ACHN (cell line): ENCODE measurements at places on chromosomes 11 and 22.
A peak's percentile ranks its signal among the peaks of the same experiment; 100 is the strongest.

GRCh38 chr22:38023045-38023444, 34.2 kb upstream of the PICK1 start:
- no peak for DNase-seq

DNA sequence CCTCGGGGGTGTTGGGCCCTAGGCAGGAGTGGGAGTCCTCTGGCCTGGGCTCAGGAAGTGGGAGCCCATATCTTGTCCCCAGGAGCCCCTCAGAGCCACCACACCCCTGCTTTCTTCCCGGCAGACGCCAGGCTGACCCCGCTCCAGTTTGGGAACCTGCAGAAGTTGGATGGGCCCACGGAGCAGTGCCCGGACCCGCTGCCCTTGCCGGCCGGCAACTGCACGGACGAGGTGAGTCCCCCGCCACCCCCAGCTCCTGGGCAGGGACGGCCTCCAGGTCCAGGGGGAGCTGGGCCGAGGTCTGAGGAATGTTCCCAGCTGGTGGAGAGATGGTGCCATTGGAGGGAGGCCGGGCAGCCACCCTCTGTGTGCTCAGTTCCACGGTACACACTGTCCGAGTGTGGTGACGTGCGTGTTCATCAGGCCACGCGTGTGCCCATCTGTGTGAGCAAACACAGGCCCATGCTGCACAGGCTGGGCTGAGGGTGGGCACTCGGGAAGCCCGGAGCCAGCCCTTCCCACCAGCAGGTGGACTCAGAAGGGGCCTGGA, 4.8 kb downstream of the MUC5B start:
- DNase-seq, result no peak

GRCh38 chr11:45614196-45614828, 51.1 kb downstream of the CHST1 start:
- no peak for DNase-seq

GRCh38 chr11:46345131-46345597, 2.1 kb upstream of the DGKZ start:
- no peak for DNase-seq

GRCh38 chr11:76194872-76195668, 11.2 kb downstream of the WNT11 start:
- DNase-seq, result no peak

- DNase-seq, result peak; percentile 97
These were observed 38.3 kb upstream of the TFIP11 start for GRCh38 chr22:26550498-26551033.

DNA sequence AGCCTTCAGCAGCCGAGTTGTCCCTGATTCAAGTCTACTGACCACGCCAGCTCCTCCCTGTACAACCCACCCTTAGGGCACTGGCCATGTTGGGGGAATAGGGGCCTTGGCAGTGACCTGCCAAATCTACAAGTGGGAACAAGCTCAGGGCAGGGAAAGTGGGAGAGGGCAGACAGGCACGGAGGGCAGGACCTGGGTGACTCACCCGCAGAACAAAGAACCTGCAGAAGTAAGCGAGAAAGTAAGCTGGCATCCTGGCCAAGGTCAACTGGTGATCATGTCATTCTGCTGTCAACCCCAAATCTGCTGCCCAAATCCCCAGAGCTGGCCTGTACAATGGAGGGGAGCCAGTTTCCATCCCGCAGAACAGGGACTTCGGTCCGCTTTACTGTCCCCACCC, 7.9 kb upstream of the SCGB1A1 start:
- no peak for DNase-seq

DNA sequence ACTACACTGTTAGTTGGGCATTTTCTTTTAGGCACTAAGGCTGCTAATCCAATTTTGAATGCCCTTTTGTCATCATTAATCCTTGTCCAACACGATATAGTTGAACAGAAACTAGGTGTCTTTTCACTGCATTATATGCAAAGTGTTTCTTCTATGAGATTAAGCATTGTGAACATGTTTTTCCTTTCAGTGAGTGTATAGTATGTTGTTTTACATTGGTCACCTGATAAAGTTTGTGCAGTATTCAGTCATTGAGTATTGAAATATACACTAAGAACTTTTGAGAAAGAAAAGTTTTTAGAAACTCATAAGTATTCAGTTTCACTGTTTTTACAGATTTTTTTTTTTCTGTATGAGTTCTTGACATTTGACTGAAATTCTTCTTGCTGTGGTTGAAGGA, 59.0 kb downstream of the ZC3H12C start:
- no peak for DNase-seq

DNA sequence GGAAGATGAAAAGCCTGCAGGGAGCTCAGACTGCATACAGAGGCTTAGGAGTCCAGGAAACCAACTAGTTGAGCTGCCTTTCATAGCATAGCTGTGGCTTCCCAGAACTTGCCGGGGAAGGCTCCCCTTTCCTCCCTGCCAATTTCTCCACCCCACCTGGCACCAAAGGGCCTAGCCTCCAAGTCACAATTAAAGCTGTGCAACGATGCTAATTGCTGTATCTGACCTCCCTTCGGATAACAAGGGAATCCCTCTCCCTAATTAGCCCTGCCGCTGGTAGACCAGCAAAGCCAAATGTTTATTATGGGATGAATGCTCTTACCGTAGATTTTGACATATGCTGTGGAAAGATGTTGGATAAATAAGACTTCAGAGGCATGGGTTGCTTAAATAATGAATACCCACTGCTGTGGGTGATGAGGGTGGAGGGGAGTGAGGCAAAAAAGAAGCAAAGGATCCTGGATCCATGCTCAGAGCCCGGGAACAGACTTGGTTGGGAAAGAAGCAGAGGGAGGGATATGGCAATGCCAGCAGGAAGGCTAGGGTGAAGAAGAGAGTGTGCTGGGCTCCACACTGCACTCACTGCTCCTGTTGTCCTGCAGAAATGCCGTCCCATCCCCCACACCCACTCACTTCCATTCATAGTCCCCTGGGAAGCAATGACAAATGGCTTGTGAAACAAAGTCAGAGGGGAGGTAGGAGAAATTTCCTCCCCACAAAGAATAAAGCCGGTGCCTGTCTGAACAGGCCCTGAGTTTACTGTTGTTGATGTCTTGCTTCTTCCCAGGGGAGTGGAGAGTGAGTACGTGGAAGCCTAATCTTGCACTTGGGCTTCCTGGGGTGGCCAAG, 608.1 kb upstream of the CADM1 start:
- DNase-seq, result no peak

GRCh38 chr11:96753997-96754396, 364.2 kb downstream of the JRKL start:
- DNase-seq, result no peak

GRCh38 chr22:49197505-49197904, 630.2 kb downstream of the BRD1 start:
- no peak for DNase-seq

DNA sequence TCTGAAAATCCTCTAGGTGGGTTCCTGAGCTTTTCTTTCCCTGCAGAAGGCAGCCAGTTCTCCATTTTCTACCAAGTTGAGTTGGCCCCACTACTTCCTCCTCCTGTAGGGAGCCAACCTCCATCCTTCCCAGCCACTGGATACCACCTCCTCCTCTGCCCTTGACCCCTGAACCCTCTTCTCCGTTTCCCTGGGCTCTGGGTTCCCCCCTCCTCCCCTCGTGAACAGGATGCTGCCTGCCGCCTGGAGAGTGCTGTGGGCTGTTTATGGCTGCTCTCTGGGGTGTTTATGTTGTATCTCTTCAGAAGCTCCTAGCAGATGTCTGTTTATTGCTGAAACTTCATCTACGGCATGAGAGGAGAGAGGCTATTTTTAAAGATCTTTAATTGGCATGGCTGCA, 8.6 kb downstream of the MICAL2 start:
- DNase-seq, result no peak

DNA sequence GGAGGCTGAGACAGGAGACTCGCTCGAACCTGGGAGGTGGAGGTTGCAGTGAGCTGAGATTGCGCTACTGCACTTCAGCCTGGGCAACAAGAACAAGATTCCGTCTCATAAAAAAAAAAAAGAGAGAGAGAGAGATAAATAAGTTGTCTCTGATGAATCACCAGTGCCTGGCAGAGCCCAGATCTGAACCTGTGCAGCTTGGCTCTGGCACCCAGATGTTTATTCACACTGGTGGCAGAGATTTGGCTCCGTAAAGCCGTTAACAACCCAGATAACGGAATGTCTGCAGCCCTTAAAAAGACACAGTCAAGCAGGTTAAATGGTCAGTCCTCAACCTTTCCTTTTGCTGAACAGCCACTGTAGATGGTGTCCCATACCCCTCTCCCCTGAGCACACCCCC, 33.5 kb upstream of the RTL6 start:
- no peak for DNase-seq

- no peak for DNase-seq
These were observed 6.0 kb downstream of the CASTOR1 start for GRCh38 chr22:30283342-30283741.

DNA sequence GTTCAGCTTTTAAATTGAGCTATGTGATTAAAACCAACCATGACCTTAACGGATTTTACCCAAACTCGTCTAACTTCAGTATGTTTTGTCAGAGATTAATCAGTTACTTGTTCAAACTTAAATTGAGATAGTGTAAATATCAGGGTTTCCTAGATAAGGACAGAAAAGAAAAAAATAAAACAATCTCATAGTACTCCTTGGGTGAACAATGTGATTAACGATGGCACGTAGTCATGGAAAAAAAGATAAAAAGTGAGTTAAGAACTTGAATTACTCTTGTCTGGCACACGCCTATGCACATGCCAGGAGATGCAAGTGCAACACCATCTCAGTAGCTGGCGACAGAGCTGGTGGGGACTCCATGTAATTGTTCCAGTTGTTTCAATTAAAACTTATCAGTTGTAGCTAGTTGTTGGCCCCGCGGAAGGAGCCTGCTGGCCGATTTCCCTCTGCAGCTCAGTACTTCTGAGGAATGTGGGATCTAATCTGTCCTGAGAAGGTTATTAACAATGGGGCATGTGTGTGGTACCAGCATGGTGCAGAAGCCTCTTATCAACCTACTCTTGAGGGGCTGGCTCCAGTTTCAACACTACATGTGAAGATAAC, 3.0 kb downstream of the RASSF10 start:
- no peak for DNase-seq

GRCh38 chr11:11383995-11384394, 30.9 kb upstream of the CSNK2A3 start:
- DNase-seq, result no peak

DNA sequence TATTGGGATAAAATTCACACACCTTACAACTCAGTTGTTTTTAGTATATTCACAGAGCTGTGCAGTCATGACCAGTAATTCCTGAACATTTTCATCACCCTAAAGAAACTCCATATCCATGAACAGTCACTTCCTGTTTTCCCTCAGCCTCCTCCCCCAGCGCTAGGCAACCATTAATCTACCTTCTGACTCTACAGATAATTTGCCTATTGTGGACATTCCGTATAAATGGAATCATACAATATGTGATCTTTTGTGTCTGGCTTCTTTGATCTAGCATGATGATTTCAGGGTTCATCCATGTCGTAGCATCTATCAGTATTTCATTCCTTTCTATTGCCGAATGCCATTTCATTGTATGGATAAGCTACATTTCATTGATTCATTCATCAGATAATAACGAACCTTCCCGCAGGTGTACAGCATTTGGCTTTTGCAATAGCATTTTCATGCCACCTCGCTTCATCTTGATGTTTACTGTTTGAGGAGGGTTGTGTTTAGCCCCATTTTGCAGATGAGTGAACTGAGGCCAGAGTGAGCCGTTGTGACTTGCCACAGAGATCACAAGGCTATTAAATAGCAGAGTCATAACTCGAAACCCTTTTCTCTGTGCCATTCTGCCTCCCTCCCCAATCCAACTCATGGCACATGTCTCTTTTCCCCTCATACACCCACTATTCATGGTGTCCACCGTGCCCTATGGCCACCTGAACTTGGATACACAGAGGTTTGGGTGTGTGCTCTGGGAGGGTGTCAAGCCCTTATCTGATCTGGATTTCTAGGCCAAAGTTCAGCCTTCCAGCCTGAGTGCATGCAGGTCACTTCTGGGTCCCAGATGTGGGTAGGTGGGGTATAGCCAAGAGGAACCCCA, 11.1 kb upstream of the MYH9 start:
- DNase-seq, result peak; percentile 58

- DNase-seq, result no peak
These were observed 29.6 kb downstream of the CTSC start for GRCh38 chr11:88307749-88308425.

- no peak for DNase-seq
These were observed 59.0 kb downstream of the ARL14EP start for GRCh38 chr11:30381879-30382278.

DNA sequence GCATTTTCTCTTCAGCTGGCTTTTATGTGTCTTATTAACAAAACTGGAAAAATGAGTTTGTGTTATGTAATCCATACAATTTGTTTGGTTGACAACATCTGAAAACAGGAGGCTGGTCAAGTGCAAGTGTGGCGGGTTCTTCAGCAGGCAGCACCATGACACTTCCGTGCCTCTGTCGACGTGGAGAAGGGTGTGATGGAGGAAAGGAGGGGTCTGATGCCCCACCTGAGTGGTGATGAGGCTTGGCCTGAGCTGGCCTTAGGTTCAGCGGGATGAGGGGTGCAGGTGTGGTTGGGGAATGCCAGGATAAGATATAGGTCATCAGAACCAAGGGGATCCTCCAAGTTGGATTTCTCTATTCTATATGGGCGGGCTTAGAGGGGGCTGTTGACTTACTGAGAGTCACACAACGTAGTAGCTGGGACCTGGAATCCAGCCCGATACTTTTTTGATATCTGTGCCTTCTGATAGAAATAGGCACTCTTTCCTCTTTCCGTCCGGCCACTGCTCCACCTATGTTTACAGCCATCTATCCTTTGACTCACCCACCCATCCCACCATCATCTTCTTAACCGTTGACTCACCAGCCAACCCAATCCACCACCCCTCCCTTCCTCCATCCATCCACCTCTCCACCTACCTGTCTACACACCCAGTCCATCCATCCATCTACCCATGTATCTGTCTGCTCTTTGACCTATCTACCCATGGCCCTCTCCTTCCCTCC, 29.0 kb downstream of the SHANK3 start:
- no peak for DNase-seq

GRCh38 chr11:18383388-18384156, 10.8 kb upstream of the LDHA start:
- peak; percentile 97 for DNase-seq

- DNase-seq, result no peak
These were observed 1.5 kb downstream of the THAP7 start for GRCh38 chr22:21000207-21000986.
